Right lung (tissue), 10 donors: ENCODE measurements at places on chromosomes 3 and 15. TPM values are rescaled to one million over a fixed set of nuclear protein-coding genes. Genes with fewer than 3 reads are reported as not detected.
A peak's percentile ranks its signal among the peaks of the same experiment; 100 is the strongest.

The CEMIP gene
- polyA plus RNA-seq, result 13.7 TPM

The RFC4 gene
- 42.2 TPM for polyA plus RNA-seq

The TLR9 gene
- 0.29 TPM for polyA plus RNA-seq

DNA sequence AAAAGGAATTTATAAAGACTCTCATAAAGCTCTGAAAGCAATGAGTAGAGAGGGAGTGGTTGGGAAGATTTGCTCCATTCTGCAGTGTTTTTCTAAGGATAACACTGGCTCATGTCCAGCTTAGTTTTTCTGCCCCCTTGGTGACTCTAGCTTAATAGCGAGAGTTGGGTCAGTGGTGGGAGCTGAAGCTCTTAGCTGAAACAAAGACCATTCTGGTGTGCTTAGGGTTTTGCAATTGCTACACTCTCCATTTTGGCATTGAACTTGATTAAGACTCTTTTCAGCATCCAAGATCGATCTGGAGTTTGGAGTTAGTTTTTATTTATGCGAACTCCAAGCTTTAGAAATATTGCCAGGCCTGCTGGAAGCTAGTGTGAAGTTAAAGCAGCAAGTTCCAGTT, 98.0 kb downstream of the ATG7 start:
- peak; percentile 89 for DNase-seq

GRCh38 chr3:30819067-30819798, 75.2 kb downstream of the GADL1 start:
- no peak for DNase-seq

DNA sequence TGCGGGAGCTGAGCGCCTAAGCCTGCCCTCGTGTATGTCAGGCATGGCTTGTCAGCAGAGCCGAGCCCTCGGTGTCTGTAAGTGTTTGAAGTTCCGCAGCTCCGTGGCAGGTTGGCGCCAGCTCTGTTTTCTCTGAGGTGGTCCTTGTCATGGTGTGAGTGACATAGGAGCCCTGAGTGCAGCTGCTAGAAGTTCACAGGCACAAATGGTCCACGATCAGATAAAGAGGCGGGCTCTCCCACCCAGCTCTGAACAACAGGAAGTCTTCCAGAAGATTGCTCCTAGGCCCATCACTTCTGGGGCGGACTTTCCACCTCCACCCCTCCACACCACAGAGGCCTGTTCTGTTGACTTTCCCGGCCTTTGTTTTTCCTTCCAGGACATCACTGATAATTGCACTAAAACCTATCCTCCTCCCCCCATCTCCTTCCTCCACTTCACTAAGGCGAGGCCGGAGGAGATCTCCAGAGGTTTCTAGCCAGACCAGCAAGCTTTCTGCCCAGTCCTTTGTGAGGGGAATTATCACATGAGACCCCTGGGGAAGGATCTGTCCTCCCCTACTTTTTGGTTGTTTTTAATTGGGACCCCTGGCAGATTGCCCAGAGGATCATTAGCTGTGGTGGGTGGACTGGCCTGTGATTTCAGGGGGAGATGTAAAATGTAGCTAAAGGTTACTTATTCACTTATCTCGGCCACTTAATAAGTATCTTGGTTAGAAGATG, 19.9 kb downstream of the ITPR1 start:
- no peak for DNase-seq
